ENCODE measurements at places on chromosomes 16 and 17.
A peak's percentile ranks its signal among the peaks of the same experiment; 100 is the strongest.

DNA sequence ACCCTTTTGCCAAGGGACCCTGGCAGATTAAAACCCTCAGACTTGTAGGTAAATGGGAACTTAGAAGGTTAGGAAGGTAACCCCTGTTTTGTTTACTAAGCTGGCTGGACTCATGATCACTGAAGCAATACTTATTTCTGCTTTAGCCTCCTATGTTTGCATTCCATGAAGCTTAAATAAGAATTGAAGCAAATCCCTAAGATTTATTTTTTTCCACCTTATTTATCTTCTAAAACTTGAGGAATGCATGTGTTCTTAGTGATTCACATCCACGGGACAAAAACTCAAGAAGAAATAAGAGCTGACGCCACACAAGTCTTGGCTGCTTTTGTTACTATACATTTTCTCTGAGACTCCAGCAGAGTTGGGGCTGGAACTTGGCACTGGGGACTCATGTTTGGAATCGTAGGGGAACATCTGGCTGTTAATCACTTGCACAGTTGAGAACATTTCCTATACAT lies 35.5 kb downstream of the CLUAP1 start:
- H3K4me3 ChIP-seq: no peak overlapping the region
- no peak for DNase-seq
- no peak overlapping the region for H3K27ac ChIP-seq
- H3K36me3 ChIP-seq: peaks cover 19% of the 10 kb centered on the region
- no peaks in the 10 kb centered on the region for H3K27me3 ChIP-seq

GRCh38 chr16:120756-121155 lies 17.7 kb downstream of the NPRL3 start:
- H3K27ac ChIP-seq: no peak overlapping the region
- peaks cover 16% of the 10 kb centered on the region for H3K36me3 ChIP-seq
- H3K27me3 ChIP-seq: no peaks in the 10 kb centered on the region
- no peaks in the 10 kb centered on the region for H3K4me1 ChIP-seq

- no peaks in the 10 kb centered on the region for H3K27me3 ChIP-seq
- DNase-seq: no peak
- H3K4me1 ChIP-seq: no peaks in the 10 kb centered on the region
- peaks cover 2% of the 10 kb centered on the region for H3K36me3 ChIP-seq
- H3K4me3 ChIP-seq: peak within 1 kb of the TSS; percentile 72
Observed at GRCh38 chr16:30526137-30526822, at the start of gene ZNF768. Gene ZNF768, minus strand, starts transcription at chr16:30526566. Its CDS starts 153 bp downstream, at chr16:30526413.

- no peaks in the 10 kb centered on the region for H3K27me3 ChIP-seq
- no peak overlapping the region for H3K4me3 ChIP-seq
- H3K4me1 ChIP-seq: no peaks in the 10 kb centered on the region
- H3K36me3 ChIP-seq: peaks cover 6% of the 10 kb centered on the region
- no peak for DNase-seq
Observed at GRCh38 chr17:75645501-75645888, 12.3 kb downstream of the SMIM5 start.
